Upper lobe of right lung (tissue), 1 donor: ENCODE measurements at places on chromosomes 16 and 17.

GRCh38 chr16:88701581-88702370 lies 4.4 kb downstream of the RNF166 start:
- DNase-seq: no peak

DNA sequence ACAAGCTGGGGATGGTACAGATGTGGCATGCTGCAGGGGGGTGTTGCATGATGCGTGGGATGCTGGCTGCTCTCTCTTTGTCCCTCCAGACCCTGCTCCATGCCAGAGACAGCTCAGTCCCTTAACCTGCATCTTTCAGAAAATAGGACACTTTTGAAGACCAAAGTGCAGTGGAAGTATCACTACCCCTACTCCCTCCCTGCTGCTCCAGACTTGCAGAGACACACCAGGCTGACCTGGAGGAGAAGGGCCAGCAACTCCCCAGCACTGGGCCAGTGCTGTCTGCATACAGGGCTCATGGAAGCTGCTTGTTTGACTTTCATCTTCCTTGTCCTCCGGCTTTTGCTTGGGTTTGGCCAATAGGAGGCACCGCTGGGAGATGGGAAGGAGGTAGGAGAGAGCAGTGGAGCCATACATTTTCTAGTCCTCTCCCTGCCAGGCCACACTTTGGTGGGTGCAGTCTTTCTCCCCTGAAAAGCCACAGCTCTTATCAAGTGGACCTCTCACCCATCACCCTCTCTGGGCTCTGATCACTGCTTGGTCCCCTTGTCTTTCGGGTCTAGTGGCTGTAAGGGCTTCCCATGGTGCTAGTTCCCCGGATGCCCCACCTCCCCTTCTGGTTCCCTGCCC lies 46.1 kb upstream of the NKD1 start:
- no peak for DNase-seq

- DNase-seq: no peak
Measured at GRCh38 chr16:79170555-79171246, 429.8 kb downstream of the MAF start.

DNA sequence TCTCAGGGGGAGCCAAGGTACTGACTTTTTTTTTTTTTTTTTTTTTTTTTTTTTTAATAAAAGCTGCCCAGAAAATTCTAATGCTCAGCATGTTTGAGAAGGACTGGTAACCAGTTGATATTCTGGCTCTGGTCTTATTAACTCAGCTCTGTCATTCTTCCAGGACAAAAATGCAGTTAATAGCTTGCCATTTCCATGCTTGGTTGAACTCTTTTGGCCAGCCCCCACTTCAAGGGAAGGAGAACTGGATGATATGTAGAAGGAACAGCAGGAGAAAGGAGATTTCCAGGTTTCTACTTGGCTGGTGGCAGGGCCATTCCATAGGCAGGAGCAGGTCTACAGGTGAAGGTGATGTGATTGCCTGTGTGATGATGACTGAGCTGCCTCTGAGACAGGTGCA lies 59.2 kb upstream of the TANC2 start:
- DNase-seq: no peak

DNA sequence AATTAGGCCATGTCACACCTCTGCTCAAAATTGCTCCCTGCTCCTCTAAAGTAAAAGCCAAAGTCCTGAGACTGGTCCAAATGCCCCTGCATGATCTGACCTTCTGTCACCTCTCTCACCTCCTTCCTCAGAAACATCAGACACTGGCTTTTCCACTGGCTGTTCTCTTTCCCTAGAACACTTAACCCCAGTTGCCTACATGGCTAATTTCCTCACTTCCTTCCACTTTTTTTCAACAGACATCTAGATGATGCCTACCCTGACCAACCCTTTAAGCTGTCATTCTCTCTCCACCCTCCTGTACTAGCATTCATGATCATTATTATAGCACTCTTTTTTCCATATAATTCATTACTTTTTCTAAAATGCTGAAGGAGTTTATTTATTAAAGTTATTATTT lies 31.0 kb downstream of the CCT6B start:
- no peak for DNase-seq

DNA sequence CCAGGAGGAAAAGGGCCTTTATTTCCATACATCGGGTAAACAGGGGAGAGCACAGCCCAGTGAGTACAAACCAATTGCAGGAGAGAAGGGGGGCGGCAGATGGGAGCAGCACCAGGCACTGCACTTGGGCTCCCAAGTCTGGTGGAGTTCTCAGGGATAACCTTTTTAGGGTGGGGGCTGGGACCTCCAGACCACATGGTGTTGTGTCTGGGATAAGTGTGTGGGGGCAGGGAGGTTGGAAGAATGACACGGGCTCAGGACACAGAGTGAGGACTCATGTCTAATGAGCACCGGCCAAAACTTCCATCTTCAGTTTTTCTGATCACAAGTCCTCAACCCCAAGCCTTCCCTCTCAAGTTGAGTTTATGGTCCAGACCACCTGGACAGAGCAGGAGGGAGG lies 30.6 kb downstream of the PIPOX start:
- no peak for DNase-seq

GRCh38 chr17:75524970-75525805 lies at the start of gene LLGL2:
LLGL2 (plus strand) TSS chr17:75525697; CDS start chr17:75543427, 17,730 bp downstream.
- peak; percentile 94 for DNase-seq

GRCh38 chr17:11720816-11721215 lies 122.5 kb downstream of the DNAH9 start:
- DNase-seq: no peak

DNA sequence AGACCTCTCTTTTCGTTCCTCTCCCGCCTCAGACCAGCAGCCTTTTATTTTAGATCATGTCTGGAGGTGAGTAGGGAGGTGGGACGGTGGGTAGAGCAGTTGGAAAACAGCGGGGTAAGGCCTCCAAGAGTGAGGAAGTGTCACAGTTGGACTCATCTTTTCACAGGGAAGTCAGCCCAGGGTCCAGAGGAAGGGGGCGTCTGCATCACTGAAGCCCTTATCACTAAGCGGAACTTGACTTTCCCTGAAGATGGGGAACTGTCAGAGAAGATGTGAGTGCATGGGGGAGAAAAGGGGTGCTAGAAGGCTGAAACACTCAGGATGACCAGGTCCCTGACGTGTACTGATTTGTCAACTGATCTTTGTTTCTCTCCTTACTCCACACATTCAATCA lies 461 bp downstream of the LRRC46 start:
- no peak for DNase-seq

GRCh38 chr17:48500435-48501426 lies 30.1 kb downstream of the HOXB1 start:
- no peak for DNase-seq

GRCh38 chr16:86930663-86931373 lies 352.5 kb downstream of the FOXL1 start:
- no peak for DNase-seq

DNA sequence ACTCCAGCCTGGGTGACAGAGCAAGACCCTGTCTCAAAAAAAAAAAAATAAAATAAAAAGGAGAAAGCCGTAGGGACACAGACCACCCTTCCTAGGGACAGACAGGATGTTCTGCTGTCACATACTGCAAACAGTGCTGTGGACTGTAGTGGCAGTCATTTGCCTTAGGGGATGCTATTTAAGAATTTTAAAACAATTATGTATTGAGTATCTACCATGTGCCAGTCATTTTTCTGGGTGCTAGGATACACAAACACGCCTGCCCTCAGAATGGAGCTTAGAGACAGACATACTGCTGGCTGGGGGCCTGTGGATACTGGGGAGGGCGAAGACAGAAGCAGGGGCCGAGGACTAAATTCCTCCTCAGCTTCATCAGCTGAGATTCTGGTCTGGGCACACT lies 45.5 kb downstream of the MRC2 start:
- no peak for DNase-seq

DNA sequence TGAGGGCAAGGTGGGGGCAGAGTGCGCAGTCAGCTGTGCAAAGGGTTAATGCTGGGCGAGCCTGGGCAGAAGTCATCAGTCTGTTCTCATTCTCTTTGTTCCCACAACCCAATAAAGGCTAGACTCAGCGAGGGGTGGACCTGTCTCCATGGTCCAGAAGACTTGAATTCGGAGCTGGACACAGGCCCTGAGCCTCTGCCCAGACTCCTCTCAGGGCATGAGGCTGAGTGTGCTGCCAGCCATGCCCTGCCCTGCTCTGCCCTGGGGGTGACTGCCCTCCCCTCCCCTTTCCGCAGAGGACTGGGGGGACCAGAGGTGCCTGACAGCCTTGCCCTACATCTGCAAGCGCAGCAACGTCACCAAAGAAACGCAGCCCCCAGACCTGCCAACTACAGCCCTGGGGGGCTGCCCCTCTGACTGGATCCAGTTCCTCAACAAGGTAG lies 54.5 kb downstream of the MRC2 start:
- no peak for DNase-seq

- DNase-seq: no peak
Measured at GRCh38 chr16:88784856-88785105, 239 bp downstream of the PIEZO1 start.

- DNase-seq: peak; percentile 50
Measured at GRCh38 chr17:49989518-49989880, 5.5 kb downstream of the DLX3 start.

- DNase-seq: no peak
Measured at GRCh38 chr16:58885528-58886170, 151.5 kb upstream of the GOT2 start.

DNA sequence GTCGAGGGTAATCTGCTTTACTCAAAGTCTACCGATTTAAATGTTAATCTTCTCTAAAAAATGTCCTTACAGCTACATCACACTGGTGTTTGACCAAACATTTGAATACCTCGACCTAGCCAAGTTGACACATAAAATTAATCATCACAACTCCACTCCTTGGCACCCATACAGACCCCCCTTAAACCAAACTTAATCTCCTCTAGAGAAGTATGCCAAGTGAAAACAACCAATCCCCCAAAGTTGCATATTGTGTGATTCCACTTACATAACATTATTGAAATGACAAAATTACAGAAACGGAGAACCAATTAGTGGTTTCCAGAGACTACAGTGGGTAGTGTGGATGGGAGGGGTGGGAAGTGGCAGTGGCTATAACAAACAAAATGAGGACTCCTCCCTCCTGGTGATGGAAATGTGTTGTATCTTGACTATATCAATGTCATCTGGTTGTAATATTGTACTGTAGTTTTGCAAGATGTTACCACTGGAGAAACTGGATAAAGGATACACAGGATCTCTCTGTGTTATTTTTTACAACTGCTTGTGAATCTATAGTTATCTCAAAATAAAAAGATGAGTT lies 39.4 kb downstream of the CAPNS2 start:
- no peak for DNase-seq

GRCh38 chr17:9098242-9098825 lies 77.0 kb downstream of the NTN1 start:
- no peak for DNase-seq

- no peak for DNase-seq
Measured at GRCh38 chr17:3613124-3613523, 3.9 kb upstream of the TRPV1 start.

DNA sequence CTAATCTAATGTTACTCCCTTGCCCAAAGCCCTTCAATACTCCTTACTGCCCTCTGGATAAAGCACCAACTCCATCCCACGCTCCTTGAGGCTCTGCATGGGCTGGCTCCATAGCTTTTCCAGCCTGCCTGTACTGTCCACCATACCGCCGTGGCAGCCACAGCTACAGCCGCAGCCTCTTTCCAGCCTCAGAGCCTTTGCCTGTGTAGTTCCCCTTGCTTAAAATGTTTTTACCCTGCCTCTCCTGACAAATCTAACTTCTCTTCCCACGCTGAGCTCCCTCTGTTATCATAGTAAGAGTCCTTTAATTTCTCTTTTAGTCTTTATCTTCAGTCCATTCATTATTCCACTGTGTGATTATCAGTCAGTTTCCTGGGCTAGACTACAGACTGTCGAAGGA lies 22.0 kb downstream of the TEX14 start:
- DNase-seq: no peak

DNA sequence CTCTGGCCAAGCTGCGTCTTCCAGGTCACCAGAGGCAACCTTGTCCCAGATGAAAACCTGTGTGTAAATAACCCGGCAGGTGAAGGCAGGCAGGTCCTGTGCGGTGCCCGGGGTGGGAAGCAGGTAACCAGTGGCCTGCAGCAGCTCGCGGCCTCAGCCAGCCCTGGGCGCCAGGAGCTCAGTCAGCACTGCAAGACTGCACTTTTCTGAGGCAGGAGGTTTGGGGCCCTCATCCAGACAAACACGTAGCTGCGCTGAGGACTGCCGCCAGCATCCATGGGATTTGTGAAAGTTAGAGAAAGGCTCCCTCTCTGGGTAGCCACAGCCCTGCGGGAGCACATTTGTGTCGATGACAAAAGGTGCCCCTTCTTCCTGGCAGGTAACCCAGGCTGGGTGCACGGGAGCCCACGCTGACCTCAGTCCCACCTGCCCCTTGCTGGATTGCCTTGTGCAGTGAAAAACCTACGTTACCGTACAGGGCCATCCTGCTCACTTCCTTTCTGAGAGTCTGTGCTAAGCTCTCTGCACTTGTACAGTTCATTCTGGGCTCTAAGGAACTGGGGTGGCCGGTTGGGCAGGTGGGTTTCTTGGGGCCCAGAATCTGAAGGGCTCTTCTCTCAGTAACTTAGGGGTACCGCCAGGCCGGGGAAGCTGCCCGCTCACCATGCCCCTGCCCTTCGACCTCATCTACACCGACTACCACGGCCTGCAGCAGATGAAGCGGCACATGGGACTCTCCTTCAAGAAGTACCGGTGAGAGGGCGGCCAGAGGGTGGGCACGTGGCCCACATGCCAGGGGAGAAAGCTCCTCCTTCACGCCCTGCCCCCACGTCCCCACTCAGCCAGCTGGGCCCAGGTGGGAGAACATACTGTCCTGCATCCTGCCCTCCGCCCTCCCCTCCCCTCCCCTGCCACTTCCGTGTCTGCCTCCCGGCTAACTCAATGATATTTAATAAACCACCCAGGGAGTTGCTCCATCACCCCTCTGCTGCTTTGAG lies 56.4 kb downstream of the MGAT5B start:
- DNase-seq: no peak

GRCh38 chr17:16211590-16211989 lies 3.7 kb downstream of the NCOR1 start:
- no peak for DNase-seq

- DNase-seq: no peak
Measured at GRCh38 chr17:35749560-35750412, 3.3 kb downstream of the GAS2L2 start.

GRCh38 chr17:83171661-83172060 lies 92.3 kb downstream of the METRNL start:
- DNase-seq: no peak

- no peak for DNase-seq
Measured at GRCh38 chr16:57761301-57761700, 25.7 kb downstream of the KATNB1 start.

GRCh38 chr17:82503094-82503727 lies 16.3 kb upstream of the FOXK2 start:
- DNase-seq: no peak
